Occipital lobe (tissue), 3 donors: ENCODE measurements at places on chromosomes 3 and 15. TPM values are rescaled to one million over a fixed set of nuclear protein-coding genes. Genes with fewer than 3 reads are reported as not detected.

- DNase-seq: no peak
Measured at GRCh38 chr3:106242781-106243180, 374.0 kb upstream of the CBLB start.

Gene C3orf22
- total RNA-seq: not detected

Gene ABI3BP
- 7.8 TPM for total RNA-seq

DNA sequence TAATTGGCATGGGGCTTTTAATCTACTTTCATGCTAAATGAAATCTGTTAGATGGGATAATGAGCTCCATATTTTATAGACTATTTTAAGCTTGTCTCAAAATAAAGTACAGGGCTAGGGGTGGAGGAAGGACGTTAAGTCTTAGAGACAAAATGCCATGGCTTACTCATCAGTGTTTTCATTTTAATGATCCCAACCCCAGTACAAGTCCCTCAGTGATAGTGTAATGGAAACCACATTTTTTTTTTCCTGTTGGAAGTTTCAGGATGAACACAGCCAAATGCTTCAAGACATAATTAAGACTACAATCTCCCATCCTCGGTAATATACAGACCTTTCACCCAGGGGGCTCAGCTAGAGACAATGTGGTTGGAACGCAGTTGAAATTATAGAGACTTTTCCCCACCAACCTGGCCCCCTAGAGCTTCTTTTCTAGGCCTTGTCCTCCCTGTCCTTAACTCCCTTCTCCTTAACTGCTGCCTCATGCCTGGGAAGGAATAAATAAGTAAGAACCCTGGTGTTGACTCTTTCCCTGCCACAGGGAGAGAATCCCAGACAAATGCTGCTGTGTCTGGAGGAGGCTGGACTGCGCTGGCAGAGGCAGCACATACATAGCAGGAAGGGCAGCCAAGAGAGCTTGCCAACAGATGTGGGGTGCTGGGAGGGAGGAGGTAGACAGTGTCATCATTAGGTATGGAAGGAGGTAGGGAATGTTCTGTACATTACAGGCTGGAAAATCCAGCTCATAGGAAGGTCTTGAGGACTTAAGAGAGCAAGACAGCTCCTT lies 115.4 kb upstream of the ROPN1 start:
- DNase-seq: no peak

Gene BSN
- 7.3 TPM for total RNA-seq

DNA sequence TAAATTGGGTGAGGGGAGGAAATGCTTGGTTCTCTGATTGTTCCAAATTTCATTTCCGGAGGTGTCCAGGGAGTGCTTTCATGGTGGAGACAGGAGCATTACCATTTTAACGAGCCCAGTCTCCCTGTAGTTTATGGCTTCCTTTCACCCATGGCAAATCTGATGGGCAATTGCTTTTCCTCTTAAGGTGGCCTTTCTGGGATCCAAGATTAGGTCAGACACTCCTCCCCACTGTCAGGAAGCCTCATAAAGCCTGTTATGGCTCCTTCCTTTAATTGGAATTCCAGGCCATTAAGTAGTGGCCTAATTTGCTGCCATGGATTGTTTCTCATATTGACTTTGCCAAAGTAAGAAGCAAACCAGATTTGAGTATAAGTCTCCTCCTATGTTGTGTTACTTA lies 157.8 kb downstream of the PDCD6IP start:
- DNase-seq: no peak
